ENCODE measurements at places on chromosomes 2 and 18. TPM values are rescaled to one million over a fixed set of nuclear protein-coding genes. Genes with fewer than 3 reads are reported as not detected.

DNA sequence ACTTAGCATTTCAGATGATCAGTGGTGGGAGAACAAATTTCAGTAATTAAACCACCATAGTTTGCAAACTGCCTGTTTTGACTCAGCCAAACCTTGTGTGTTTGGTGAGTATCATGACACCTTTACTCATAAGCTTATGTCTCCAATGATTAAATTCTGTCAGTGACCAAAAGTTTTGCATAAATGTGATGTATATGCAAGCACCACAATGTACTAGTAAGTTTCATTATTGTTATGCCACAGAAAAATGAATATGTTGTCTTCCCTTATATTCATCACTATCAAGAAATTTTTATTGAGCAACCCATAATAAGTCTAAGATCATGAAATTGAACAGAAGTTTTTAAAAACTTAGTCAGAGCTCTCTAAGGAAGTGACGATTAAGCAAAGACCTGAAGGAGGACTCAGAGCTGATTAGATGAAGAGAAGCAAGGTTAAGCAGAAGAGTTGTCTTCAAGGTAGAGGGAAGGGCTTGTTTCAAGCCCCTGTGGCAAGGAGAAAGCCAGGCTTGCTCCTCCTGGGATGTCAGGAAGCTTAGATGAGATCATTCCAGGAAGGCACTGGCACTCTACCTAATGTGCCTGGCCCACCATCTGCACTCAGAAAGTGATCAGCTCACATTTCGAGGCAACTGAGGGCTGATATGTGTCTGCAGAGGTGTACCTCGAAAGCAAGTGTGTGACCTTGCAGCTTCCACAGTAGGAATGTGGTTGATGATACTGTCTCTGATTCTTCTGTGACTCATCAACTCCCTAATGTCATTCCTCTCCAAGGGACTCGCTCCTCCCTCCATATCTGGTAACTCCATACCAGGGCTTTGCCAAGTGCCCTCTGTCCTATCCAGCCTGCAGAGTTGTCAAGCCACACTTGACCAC lies 54.7 kb downstream of the KCTD18 start:
- no peak for DNase-seq

DNA sequence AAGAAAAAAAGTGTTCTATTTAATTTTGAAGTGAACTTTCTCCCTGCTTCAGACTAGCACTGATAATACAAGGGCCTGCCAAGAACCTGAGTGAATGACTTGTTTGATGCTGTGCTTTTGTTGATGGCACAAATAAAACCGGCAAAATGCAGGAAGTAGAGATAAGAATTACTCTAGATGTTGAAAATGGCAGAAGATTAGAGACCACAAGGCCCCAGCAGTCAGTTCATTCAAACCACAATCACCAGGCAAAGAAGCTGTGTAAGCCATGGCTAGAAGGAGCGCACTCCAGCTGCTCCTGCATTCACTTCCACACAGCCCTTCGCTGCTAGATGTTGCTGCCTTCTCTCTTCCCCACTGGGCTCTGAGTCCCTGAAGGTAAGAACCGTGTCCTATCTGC lies 297.1 kb downstream of the AGPS start:
- DNase-seq: no peak

STPG4 gene
- total RNA-seq: not detected

GRCh38 chr2:100699131-100699530 lies 120.8 kb upstream of the NPAS2 start:
- DNase-seq: peak; percentile 75

DNA sequence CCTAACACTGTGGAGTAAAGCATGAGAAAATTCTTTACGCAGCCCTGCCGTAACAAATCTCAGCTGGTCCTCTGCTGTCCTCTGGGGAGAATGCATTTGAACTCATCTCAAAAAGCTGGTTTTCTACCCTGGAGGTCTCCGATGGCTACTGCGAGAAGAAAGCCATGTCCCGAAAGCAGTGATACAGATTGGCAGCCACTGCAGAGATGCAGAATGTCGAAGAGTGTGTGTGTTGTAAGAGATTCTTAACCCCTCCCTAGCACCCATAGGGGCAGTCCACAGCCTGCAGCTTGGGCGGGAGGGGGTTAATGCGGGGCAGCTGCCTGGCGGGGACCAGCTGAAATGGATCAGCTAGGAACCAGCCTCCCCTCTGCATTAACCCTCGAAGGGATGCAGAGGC lies 235.9 kb downstream of the ZNF516 start:
- DNase-seq: peak; percentile 64

SLC9A4 gene
- not detected for total RNA-seq

DNA sequence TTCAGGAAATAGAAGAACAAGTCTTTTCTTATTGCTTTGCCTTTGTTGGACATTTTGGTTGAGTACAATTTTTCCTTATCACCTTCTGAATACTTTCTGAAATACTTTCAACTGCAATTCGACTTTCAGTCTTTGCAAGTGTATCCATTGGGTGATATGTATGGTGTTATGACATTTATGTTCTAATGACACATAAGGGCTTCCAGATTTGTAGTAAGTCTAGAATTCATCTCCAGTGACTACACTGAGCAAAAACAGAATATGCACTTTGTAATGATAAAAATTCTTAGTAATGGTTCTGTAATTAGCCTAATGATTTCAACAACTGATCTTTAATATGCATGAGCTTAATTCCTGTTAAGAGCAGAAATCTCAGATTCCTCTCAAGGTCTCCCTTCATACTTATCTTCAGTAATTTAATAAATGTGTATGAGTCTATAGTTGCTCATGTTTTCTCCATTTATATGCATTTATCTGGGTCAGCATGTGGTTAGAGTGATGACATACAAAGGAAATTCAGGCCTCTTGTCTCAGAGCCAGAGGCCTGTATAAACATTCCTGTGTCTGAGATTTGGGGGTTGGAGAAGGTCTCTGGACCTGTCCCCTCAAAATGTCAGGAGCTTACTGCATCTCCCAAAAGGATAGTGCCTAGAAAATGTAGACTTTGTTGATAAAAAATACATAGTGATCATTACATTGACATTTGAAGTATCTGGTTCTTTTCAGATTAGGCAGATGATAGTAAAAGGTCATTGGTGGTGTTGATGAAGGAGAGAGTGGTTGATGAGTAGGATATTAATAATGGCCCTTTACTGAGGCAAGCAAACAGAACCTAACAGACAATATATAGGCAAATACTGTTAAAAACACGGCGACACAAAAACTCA lies 114.9 kb downstream of the QPCT start:
- DNase-seq: no peak

CASP8 gene
- 5.5 TPM for total RNA-seq

- peak; percentile 96 for DNase-seq
Measured at GRCh38 chr2:127083819-127084503, 23.0 kb downstream of the BIN1 start.

GRCh38 chr2:164479460-164479859 lies 141.8 kb downstream of the GRB14 start:
- no peak for DNase-seq

KCNIP3 gene
- total RNA-seq: 29.2 TPM

PDE1A gene
- total RNA-seq: 10.2 TPM

DNA sequence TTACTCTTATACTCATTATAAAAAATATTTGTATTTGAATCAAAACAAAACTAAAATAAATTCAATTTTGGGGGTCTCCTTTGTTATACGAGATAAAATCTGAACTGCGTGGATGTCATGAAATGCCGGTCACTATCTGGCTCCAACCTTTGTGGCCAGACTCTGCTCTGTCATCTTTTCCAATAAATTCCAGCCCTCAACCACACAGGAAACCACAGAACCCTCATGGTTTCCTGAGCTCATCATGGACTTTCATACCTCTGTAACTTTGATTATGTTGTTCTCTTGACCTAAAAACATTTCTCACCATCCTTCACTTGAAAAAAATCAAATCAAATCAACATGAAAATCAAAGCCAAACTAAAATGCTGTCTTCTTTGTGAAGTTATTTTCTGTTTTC lies 724.7 kb downstream of the METTL4 start:
- DNase-seq: no peak

GRCh38 chr2:121898483-121898882 lies 143.0 kb downstream of the TSN start:
- no peak for DNase-seq

- no peak for DNase-seq
Measured at GRCh38 chr2:100976061-100976460, 26.0 kb upstream of the RPL31 start.

- DNase-seq: no peak
Measured at GRCh38 chr18:22551536-22552151, 133.9 kb upstream of the CTAGE1 start.

GRCh38 chr18:63284173-63284799 lies 35.3 kb downstream of the BCL2 start:
- DNase-seq: no peak

DNA sequence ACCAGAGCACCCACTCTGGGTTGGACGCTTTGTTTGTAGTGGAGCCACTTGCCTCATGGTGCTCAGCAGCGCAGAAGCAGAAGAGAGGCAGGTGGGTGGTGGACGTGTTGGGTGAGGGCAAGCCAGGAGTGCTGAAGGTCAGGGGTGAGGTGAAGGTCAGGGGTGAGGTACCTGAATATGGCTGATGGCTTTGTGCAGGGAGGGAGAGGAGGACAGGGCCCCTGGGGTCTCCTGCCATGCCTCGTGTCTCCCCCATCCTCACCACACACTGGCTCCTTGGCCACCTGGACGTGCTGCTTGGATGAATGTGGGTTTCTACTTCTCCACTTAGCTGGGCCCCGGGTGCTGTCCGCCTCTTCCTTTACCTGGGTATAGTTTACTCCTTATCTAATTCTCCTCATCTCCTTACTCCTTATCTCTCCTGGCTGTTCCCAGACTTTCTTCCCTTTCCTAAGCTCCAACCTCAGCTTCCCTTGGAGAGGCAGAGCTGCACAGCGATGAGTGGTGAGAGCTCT lies 68.1 kb downstream of the DYSF start:
- no peak for DNase-seq

MYO3B gene
- not detected for total RNA-seq

DNA sequence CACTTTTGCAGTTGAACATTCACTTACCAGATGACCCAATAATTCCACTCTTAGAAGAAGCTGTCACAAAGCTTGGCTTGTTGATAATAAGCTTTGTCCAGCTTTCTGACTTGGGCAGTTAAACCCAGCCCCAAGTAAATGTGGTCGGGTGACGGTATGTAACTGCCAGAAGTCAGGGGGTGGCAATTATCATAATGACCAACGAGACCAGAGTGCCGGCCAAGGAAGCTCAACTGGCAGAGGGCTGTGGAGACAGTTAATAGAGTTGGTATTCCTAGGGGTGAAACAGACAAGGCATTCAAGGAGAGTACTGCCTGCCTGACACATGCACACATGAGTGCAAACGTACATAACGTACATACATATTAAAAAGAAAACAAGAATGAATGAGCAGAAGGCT lies 116.7 kb downstream of the EIPR1 start:
- DNase-seq: no peak

DNA sequence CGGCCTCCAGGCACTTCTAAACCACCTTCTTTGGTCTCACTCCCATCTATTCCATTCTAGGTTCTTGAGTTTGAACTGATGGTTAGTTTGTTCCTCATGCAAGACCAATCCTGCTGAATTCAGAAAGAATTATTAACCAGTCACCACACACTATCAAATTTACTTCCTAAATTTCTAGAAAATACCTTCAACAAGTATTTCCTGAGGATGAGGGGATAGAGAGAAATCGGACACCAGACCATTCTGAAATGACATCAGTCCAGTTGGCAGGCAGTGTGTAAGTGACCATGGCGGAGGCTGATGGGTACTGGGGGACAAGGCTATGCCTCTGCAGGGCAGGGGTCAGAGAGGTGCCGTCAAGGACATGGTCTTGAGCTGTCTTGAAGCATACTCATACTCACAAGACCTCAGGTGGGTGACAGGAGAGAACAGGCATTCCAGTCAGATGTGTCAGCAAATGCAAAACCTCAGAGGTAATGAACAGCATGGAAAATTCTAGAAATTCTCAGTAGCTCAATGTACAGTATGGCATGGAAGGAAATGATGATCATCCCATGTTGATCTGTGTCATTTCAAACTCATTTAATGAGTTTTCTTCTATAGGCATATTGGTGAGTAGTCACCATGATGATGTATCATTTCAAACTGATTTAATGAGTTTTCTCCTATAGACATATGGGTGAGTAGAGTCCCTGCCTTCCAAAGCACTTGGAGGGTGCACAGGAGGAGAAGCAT lies 119.6 kb downstream of the DDX1 start:
- DNase-seq: no peak

- no peak for DNase-seq
Measured at GRCh38 chr18:63198098-63198760, 121.3 kb downstream of the BCL2 start.

CBLN2 gene
- total RNA-seq: not detected

- DNase-seq: peak; percentile 87
Measured at GRCh38 chr18:23798249-23798648, 109.0 kb downstream of the LAMA3 start.

DNA sequence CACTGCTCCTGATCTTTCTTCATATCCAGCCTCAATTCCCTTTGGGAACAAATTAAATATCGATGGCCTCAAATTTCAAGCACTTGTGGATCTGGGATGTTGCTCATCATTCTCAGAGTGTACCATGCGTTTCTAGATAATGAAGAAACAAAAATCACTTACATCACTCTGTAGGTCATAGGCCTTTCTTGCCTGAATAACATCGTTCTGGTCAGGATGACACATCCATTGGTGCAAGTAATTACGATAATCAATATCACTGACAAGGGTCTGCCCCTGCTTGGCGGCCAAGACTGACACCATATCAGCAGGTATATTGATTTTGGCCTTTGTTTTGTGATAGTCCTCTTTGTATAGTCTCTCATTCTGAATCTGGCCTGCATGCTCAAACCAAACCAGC lies 157.3 kb downstream of the RIF1 start:
- no peak for DNase-seq

ACTG2 gene
- 4,198 TPM for total RNA-seq

DNA sequence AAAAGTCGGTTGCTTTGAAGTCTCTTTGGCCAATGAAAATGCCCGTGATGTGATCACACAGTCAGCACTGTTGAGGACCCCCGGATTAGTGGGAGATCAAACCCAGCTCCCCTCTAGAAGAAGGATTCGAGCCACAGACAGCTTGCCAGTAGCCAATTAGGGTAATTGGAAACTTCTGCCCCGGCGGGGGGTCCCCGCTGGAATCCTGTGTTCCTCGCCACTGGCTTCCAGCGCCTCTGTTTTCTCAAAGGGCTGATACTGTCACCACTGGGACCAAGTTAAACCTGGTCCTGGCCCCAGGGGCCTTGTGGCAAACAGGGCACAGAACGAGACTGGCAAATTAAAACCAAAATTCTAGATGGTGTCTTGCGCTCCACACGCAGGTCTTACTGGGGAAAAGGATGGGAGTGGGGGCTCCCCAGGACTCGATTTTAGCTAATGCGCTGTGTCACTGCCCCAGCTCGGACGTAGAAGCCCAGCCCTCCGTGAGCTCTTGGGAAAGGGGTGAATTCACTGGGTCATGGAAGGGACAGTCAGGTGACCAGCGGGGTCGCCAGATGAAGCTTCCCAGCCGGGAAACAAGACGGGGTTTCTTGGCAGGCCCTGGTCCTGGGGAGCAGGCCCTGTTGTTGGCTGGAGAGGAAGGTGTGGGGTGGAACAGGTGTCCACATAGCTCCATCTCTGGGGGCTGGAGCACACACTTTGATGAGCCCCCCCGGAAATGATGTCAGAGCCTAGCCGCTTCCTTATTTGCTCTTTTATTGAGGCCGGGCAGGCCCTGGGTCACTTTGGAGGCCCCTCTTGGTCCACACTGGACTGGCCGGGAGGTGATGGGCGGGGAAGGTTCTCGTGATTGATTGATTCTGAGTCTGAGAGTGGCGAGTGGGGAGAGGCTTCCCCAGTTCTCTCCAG lies 90.2 kb downstream of the SMAD7 start:
- DNase-seq: no peak

GRCh38 chr2:156675896-156676295 lies 239.7 kb downstream of the GPD2 start:
- DNase-seq: no peak

GPR35 gene
- total RNA-seq: 1.8 TPM
